ENCODE measurements at places on chromosomes 7 and 10.

- no peak overlapping the region for H3K4me3 ChIP-seq
- H3K27ac ChIP-seq, result no peak overlapping the region
- peaks cover 3% of the 10 kb centered on the region for H3K27me3 ChIP-seq
These were observed 265.1 kb downstream of the FGFR2 start for GRCh38 chr10:121332829-121333765.

DNA sequence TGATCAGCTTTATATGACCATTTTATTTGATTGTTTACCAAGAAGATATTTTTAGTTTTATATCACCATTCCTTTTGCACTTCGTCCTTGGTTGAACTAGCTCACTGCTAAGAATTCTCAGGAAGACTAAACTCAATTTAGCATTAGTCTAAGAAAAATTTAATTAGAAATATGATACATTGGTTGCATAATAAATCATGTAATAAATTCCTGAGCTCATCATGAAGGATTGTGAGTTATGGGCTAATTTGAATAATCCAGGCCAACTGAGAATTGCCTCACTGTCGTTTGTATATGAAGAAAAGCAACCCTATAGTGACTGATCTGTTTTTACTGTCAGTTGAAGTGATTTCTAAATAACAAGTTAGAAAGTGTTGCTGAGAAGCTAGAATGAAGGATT lies 725.5 kb downstream of the DNAJB9 start:
- H3K4me1 ChIP-seq, result no peaks in the 10 kb centered on the region
- H3K27ac ChIP-seq, result no peak overlapping the region
- no peak overlapping the region for H3K4me3 ChIP-seq
- no peak for DNase-seq

GRCh38 chr10:71531485-71532446 lies 135.0 kb downstream of the CDH23 start:
- no peak for DNase-seq
- H3K36me3 ChIP-seq, result no peaks in the 10 kb centered on the region
- H3K4me1 ChIP-seq, result peaks cover 3% of the 10 kb centered on the region
- H3K27ac ChIP-seq, result no peak overlapping the region

DNA sequence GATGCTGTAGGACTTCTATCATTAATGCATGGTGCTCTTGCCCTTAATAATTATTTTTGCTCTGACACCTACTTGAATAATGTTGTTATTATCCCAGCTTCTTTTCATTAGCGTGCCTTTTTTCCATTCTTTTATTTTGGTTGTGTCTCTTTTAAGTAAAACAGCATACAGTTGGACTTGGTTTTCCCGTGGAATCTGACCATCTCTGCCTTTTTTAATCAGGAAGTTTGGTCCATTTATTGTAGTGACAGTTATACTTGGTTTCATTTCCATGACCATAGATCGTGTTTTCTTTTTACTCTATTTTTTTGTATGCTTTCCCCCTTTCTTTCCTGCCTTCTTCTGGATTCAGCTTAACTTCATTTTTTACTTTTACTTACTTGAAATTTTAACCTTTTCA lies 4.6 kb downstream of the PAPOLB start:
- peaks cover 4% of the 10 kb centered on the region for H3K4me1 ChIP-seq
- H3K36me3 ChIP-seq, result peaks cover 1% of the 10 kb centered on the region
- H3K27me3 ChIP-seq, result peaks cover 8% of the 10 kb centered on the region
- no peak overlapping the region for H3K4me3 ChIP-seq
- H3K27ac ChIP-seq, result no peak overlapping the region

DNA sequence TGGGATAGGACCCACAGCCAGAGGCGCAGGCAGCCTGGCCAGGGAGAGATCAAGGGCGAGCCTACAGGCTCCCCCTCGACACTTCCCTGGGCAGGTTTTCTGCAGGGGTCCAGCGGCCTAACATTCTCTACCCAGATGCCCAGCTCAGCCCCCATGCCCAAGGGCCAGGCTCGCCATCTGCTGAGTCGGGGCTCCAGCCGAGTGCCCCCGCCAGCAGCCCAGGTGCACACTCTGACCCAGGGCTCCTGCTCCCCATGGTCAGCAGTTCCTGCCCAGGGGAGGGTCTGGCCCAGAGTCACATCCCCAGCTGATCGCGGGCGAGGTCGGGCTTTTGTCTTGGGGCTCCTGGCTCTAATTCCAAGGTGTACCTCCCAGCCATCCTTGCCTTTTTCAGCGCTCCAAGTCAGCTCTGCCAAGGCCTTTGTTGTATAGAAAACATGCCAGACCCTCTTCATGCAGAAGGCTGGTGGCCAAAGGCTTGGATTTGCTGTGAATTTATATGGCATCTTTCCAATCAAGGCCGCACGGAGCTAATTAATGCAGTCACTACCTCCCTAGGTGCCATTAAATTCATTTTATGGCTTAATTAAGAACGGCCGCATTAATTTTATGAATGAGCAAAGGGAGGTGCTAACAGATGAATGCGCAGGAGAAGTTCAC lies 120.6 kb downstream of the LRRC18 start:
- peaks cover 8% of the 10 kb centered on the region for H3K4me1 ChIP-seq
- no peaks in the 10 kb centered on the region for H3K27me3 ChIP-seq
- H3K4me3 ChIP-seq, result no peak overlapping the region
- H3K27ac ChIP-seq, result no peak overlapping the region

GRCh38 chr7:29588900-29589696 lies 25.5 kb downstream of the PRR15 start:
- DNase-seq, result peak; percentile 15
- H3K4me1 ChIP-seq, result peaks cover 3% of the 10 kb centered on the region
- no peaks in the 10 kb centered on the region for H3K27me3 ChIP-seq
- H3K36me3 ChIP-seq, result no peaks in the 10 kb centered on the region

DNA sequence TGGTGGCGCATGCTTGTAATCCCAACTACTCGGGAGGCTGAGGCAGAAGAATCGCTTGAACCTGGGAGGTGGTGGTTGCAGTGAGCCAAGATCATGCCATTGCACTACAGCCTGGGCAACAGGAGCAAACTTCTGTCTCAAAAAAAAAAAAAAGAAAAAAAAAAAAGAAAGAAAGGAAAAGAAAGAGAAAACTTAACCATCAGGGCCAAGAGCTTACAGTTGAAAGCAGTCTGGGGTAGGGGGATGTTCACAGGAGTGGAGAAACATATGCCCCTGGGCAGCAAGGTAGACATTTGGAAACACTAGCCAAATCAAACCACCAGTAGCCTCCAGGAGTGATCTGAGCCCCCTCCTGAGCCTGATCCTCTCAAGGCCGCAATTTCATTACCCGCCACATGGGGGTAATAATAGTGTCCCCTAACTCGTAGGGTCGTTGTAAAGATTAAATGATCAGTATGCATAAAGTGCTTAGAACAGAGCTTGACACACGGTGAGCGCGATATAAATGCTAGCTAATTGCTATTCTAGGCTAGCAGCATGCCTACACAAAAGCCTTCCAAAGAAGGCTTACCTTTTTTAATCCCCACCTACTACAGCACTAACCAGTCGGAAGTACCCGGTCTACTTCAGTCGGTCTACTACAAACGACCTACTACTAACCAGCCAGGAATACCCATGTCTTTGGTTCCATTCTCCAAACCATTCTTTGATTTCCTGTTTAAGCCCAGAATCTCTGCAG lies 274.3 kb upstream of the NEBL start:
- H3K4me3 ChIP-seq, result no peak overlapping the region
- H3K4me1 ChIP-seq, result peaks cover 6% of the 10 kb centered on the region
- H3K36me3 ChIP-seq, result no peaks in the 10 kb centered on the region
- peaks cover 13% of the 10 kb centered on the region for H3K27me3 ChIP-seq
- H3K27ac ChIP-seq, result no peak overlapping the region

GRCh38 chr7:98178321-98178720 lies 32.9 kb upstream of the BHLHA15 start:
- H3K27me3 ChIP-seq, result no peaks in the 10 kb centered on the region
- no peak overlapping the region for H3K4me3 ChIP-seq
- no peak overlapping the region for H3K27ac ChIP-seq
- H3K36me3 ChIP-seq, result peaks cover 15% of the 10 kb centered on the region
- no peaks in the 10 kb centered on the region for H3K4me1 ChIP-seq

DNA sequence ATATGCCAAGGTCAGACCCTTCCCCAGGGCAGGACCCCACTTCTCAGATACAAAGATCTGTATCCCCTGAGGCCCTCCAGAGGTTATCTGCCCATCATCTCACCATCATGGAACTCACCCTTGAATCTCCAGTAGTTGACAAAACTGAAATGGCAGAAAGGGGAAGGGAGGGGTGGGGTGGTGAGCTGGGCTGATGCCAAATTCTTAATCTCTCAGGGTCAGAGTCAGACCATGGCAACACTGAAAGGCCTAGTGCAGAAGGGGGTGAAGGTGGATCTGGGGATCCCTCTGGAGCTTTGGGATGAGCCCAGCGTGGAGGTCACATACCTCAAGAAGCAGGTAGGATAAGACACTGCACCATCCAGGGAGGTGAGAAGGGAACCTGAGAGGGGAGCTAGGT lies 3.1 kb downstream of the CNPY4 start:
- no peak overlapping the region for H3K4me3 ChIP-seq
- H3K27ac ChIP-seq, result no peak overlapping the region
- no peak for DNase-seq
- H3K27me3 ChIP-seq, result no peaks in the 10 kb centered on the region

DNA sequence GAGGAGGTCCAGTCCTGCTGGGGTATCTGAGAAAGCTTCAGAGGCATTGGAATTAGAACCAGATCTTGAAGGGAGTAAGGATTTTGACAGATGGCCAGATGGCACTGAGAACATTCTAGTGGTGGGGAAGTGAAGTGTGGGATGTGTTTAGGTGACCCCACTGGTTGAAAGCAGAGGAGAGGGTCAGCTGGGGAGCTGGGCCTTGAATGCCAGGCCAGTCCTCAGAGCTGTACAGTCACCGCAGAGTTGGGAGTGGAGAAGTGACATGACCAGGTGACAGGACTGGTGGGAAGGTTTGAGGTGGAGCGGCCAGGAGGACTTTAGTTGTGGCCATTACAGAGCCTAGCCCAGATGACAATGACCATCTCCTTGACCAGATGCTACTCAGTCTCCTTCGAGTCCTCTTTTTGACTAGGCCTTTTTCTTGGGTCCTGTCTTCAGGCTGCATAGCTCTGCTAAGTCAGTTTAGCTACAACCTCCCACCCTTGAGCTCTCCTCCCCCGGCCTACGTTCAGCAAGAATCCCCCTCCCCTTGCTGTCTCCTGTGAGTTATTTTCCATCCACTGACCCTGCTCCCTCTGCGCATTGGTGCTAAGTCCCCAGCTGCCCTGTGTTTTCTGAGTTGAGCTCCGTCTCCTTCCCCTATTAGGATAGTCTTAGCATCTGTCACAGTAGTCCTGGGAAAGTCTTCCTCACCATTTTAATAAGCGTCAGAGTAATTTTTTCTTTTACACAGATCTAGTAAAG lies 56.3 kb downstream of the CCNY start:
- peak overlapping the region; percentile 18 for H3K27ac ChIP-seq
- H3K4me1 ChIP-seq, result peaks cover 45% of the 10 kb centered on the region
- no peaks in the 10 kb centered on the region for H3K27me3 ChIP-seq
- no peak for DNase-seq
- H3K4me3 ChIP-seq, result no peak overlapping the region
